RPMI7951 (cell line): ENCODE measurements at places on chromosomes 4 and X. TPM values are rescaled to one million over a fixed set of nuclear protein-coding genes. Genes with fewer than 3 reads are reported as not detected.

LIMCH1 gene
- 0.39 and 0.60 TPM in 2 replicates for total RNA-seq

ARAF gene
- total RNA-seq, result 37.3 and 41.5 TPM in 2 replicates

PLAC1 gene
- total RNA-seq, result 0.12 and 0.59 TPM in 2 replicates

FHIP1A gene
- total RNA-seq, result 0.20 and 0.36 TPM in 2 replicates

FRMPD3 gene
- not detected in 2 replicates for total RNA-seq

NAP1L3 gene
- total RNA-seq, result 10.3 and 11.4 TPM in 2 replicates

ADH1A gene
- not detected in 2 replicates for total RNA-seq

GLRB gene
- 9.8 and 11.1 TPM in 2 replicates for total RNA-seq

TCEAL9 gene
- total RNA-seq, result 105 and 114 TPM in 2 replicates

GRCh38 chr4:55634417-55635128 lies 1.5 kb downstream of the NMU start:
- DNase-seq, result no peak

DNA sequence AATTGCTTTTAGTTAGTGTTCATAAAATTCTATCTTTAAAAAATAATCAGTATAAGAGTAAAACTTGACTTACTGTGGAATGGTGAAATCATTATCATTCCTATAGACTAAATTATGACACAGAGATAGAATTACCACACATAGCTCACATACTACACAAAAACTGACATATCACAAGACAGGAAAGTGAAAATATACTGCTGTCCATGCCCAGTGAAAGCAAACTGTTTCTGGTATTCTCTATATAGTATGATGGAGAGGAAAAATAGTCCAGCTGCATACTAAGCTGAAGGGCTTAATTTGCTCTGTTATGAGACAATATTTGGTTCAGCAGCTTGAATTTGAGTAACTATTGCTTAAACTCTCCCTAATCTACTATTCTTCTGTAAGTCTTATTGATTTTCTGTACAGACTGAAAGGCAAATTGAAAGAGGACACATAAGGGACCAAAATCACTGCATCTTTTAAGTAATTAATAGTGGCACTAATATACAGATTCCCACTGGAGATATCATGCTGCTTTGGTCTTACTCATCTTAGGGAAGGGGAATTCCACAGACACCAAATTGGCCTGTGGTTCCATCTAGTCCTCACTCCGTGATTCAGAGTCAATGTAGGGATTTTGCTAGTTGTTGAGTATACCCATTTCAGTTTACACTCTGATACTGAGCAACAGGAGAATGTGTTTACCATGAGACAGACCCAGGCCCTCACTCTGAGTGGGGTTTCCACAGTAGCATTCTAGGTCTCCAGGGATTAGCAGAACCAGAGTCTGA lies 47.4 kb upstream of the AGA start:
- peak; percentile 54 for DNase-seq

GRCh38 chr4:139797287-139797686 lies 131.7 kb downstream of the MGST2 start:
- DNase-seq, result no peak

- DNase-seq, result no peak
Measured at GRCh38 chrX:95059909-95060308, 1385.9 kb downstream of the FAM133A start.

GRCh38 chr4:61924131-61924530 lies 724.0 kb downstream of the ADGRL3 start:
- DNase-seq, result no peak

DNA sequence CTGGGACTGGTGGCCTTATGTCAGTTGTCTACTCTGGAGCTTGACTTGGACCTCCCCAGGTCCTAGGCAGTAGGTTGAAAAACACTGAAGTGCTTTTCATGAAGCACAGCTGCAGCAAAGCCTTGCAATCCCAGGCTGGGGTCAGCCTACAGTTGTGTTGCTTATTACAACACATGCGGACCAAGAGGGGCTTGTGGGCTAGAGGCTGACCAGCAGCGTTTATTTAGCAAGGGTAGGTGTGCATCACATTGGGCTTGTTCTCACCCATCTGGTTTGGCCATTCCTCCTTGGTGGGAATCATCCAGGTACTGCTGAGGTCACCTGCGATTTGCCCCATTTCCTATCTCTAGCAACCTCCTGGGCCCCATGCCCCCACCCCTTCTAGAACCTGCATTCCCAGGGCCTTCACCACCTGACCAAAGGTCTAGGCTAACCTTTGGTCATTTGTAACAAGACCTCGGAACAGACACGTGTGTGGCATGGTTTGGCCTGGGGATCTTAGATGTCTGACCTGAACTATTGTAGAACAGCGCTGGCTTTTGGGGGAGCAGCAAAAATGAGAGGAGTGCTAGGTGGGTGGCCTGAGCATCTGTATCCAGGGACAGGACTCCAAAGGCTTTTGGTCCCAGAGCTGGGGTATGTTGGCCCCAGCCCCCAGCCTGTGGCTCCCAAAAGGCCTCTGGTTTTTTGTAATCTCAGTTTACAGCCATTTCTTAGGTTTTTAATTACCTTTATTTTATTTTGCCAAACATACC lies 3.0 kb downstream of the RPL10 start:
- no peak for DNase-seq

DNA sequence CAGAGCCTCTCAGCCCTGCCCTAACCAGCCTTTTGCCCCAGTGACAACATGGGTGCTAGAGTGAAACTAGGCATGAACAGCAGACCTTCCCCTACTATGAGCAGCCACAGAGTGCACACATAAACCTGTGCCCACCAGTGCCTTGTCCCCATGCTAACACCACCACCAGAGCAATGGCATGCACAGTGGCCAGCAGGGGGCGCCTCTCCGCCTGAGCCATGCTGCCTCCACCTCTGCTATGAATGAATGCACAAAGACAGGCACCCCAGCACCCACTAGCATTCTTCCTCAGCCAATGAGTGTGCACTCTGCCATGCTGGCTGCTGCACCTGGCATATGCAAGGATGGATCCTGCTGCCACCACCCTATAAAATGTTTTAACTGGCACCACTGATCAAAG lies 286.9 kb upstream of the FGF16 start:
- DNase-seq, result no peak

DNA sequence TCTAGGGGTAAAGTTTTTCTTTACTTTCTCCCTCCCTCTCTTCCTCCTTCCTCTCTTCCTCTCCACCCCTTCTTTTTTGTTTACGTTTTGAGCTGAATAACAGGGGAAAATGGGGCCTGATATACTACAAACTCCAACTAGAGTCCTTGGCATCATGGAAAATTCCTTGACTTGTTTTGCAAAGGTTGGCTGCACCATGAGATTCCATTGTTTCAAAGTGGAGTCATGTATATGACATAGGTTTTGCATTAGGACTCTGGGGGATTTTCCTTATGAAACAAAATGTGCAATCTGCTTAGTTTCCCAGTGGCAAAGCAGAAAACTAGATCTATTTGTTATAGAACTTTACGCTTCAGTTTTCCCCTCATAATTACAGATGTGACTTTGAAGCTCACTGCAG lies 233.5 kb upstream of the PGRMC2 start:
- DNase-seq, result no peak

GRCh38 chr4:3479358-3480101 lies 16.4 kb downstream of the DOK7 start:
- DNase-seq, result no peak

- DNase-seq, result no peak
Measured at GRCh38 chrX:25067271-25068172, 51.8 kb upstream of the ARX start.

GRCh38 chrX:35800474-35800873 lies 2.3 kb downstream of the MAGEB16 start:
- DNase-seq, result no peak

GRCh38 chr4:52658641-52659000 lies 480 bp downstream of the USP46 start:
- no peak for DNase-seq

DNA sequence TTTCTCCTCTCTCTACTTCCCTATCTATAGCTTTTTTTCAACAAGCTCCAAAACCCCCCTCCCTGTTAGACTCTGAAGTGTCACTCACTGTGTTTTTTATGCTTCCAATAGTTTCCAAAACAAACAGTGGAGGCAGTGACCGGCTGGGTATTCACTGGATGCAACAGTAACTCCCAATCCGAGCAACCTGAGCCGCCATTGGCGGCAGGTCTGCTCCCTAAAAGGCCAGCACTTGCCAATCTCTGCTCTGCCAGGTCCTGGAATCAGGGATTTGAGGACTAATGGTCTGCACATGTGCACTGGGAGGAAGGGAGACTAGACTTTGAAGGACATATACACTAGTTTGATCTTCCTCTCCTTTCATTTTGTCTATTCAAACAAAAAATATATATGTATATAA lies 7.1 kb downstream of the TBX22 start:
- DNase-seq, result no peak

- no peak for DNase-seq
Measured at GRCh38 chrX:19072372-19072771, 49.9 kb downstream of the ADGRG2 start.

DNA sequence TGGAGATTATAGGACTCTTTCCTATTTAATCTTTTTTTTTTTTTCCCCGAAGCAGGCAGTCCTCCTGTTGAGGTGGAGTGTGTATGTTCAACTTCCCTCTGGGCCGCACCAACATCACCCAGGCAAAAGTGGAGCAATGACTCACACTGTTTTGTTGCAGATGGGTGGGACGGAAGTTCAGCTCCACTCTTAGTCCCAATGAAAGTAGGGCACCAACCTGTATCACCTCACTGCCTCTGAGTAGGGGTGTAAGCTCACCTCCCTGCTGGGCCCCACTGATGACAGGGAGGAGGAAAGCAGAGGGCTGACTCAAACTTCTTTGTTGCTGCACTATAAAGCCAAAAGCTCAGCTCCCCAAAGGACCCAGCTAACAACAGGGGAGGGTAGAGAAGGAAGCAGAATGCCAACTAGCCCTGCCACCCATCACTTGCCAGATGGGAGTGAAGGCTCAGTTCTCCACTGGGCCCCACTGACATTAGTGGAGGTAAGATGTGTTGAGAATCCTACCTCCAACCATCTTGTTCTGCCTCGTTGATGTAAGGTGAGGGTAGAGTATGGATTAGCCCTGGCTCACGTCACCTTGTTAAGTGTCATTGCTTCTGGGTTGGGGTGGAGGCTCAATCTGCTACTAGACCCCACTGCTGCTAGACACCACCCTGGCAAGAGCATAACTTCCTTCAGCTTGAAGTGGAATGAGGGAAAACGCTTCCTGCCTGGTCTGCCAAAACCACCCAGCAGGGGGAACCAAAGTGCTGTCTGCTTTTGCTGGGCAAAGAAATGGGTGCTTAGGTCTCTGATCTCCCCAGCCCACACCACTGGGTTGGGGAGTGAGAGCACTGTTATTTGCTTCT lies 14.1 kb downstream of the RPS6KA3 start:
- DNase-seq, result peak; percentile 56

DNA sequence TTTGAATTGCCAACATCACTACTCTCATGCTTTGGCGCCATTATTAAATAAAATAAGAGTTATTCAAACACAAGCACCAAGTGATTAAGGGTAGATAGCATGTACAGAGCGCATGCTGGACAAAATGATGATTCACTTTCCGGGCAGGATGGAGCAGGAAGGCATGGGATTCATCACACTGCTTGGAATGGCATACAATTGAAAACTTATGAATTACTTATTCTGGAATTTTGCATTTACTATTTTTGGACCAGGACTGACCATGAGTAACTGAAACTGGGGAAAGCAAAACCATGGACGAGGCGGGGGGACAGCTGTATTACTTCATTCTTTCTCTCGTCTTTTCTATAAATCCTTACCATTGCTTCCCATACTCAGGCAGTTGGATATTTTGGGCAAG lies 28.5 kb upstream of the FGF5 start:
- peak; percentile 85 for DNase-seq

- DNase-seq, result no peak
Measured at GRCh38 chr4:21688596-21689265, 259.8 kb downstream of the KCNIP4 start.

DNA sequence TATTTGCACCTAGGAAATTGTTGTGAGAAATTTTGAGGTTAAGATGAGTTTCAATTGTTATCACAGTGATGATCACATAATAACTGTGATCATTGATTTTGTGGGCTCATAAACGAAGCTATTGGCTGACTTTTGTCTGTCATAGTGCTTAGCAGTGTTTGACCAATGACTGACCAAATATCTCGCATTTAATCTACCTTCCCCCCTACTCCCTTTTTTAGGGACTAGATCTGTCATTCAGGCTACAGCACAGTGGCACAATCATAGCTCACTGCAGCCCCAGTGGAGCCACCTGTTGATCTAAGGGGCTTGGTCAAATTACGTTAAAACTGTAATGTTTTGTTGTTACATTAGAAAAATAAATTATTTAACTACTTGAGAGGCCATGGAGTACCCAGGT lies 1.5 kb downstream of the FUNDC2 start:
- DNase-seq, result no peak

- DNase-seq, result no peak
Measured at GRCh38 chr4:95877636-95878035, 37.7 kb downstream of the PDHA2 start.

- DNase-seq, result no peak
Measured at GRCh38 chrX:37879692-37880091, 32.3 kb upstream of the DYNLT3 start.

DNA sequence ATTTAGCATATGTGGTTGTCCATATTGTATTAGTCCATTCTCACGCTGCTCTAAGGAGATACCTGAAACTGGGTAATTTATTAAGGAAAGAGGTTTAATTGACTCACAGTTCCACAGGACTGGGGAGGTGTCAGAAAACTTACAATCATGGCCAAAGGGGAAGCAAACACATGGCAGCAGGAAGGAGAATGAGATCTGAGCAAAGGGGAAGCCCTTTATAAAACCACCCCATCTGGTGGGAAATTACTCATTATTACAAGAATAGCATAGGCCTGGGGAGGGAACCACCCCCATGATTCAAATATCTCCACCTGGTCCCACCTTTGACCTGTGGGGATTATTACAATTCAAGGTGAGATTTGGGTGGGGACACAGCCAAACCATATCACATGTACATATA lies 122.6 kb upstream of the ANK2 start:
- no peak for DNase-seq

DNA sequence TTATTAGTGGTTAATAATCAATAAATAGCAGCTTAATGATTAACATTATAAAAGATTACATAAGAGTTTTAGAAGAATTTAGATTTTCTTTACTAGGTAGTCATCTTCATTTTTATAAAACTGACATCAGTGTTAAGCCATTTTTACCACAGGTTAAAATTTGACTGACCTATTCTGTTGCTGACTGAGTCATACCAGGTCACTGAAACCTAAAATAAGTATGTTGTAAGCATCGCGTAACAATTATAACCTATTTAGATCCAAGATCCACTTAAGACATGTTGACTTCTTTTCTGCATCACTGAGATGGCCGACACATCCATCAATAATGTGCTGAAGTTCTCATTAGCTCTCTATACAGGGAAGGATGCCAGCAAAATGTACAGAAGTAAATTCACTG lies 36.7 kb downstream of the ARX start:
- no peak for DNase-seq

DNA sequence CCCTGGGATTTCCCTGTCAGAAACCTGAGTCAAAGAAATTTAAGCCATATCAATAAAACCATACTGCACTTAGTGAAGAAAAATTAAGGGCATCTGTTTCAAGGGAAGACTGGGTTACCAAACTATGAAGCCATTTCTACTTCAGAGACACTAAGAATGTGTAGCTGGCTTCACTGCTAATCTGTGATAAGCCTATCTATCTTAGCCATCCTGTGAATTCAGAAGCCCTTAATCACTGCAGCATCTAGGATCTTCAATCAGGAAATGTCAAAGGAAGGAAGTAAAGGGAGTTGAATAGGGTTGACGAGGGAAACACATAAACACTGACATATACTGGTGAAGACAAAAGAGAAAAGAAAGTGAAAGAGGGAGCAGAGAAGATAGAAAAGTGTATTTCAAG lies 777.6 kb upstream of the DIAPH2 start:
- no peak for DNase-seq

GRCh38 chrX:124488412-124489161 lies 142.2 kb downstream of the SH2D1A start:
- no peak for DNase-seq
